NCI-H524 treated with DMSO at 0.1 percent for 48 hours (cell line): ENCODE measurements at places on chromosomes 12 and 14.

DNA sequence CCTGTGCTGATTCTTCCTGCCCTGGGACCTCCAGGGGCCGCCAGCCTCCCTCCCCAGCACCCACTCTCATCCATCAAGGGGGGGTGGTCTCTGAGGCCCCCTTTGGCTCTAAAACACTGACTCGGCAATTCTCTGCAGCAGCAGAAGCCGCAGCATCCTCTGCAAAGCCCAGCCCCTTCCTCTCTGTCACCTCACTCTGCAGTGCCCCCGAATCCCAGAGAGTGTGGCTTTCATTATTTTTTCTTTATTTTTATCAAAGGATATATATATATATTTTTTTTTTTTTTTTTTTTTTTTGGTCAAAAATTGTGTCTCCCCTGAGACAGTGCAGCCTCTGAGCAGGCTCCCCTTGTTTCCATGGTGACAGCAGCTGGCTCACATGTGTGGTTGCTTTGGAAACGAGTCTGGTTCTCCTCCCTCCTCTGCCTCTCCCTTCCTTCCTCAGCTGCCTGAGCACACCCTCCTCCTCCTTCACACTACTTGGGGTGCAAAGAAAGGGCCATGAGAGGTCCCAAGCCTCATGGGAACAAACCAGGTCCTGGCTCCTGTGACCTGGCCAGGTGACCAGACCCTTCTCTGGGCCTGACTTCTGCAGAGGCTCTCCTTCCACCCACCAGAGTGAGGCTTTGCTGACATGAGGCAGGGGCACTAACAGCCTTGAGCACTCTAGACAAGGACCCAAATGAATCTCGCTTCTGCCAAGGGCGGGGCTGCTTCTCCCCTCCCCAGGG is 100.5 kb downstream of the LRRC74A start:
- no peak for DNase-seq

DNA sequence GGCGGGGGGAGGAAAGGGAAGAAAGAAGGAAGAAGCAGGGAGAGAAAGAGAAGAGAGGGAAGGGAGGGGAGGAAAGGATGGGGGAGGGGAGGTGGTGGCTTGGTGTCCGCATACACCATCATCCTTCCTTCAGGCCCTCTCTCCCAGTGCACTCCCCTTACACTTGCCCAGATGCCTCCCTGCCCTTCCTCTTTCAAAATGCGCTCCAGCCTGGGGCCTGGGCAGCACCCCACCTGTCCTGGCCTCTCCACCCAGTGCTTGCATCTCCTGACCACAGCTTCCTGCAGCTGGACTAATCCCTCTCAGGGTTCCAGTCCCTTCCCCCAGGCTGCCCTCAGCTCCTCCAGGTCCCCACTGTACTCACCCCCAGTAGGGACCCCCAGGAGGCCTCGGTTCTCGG is 12.6 kb upstream of the DIO3 start:
- no peak for DNase-seq

GRCh38 chr14:98085751-98086150 is 1186.2 kb downstream of the BCL11B start:
- no peak for DNase-seq

DNA sequence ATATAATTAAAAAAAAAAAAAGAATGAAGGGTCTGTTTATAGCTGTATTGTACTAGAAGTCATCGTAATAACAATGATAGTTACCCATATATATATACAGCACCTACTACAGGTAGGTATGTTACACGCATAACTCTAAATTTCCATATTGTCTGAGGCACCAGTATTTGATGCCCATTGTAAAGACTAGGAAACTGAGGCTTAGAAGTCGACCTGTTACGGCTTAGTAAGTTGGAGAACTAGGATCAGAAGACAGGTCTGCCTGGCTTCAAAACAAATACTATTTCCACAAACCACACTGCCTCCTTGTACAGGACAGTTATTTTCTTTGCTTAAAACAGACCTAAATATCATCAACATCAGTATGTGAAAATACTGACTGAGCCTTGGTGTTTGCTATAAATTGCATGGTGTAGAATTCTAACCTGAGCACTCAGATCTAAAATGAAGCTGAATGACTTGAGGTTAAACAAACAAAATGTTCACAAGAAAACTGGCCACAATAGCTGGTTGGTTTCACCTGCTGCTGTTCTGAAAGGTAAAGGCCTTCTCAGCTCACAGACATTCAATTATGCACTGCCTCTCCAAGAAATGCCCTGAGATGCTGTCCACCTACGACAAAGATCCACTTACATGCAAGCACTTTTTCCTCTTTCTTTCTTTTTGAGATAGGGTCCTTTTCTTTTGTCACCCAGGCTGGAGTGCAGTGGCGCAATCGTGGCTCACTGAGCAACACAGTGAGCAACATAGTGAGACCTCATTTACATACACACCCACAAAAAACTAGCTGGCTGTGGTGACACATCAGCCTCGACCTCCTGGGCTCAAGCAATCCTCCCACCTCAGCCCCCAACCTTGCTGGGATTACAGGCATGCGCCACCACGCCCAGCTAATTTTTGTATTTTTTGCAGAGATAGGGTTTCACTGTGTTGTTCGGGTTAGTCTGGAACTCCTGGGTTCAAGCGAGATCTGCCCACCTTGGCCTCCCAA is 35.7 kb downstream of the SSH1 start:
- DNase-seq: no peak

GRCh38 chr12:125184213-125184967 is 119.2 kb downstream of the AACS start:
- no peak for DNase-seq

- no peak for DNase-seq
Observed at GRCh38 chr12:130477701-130478100, 140.0 kb downstream of the PIWIL1 start.

DNA sequence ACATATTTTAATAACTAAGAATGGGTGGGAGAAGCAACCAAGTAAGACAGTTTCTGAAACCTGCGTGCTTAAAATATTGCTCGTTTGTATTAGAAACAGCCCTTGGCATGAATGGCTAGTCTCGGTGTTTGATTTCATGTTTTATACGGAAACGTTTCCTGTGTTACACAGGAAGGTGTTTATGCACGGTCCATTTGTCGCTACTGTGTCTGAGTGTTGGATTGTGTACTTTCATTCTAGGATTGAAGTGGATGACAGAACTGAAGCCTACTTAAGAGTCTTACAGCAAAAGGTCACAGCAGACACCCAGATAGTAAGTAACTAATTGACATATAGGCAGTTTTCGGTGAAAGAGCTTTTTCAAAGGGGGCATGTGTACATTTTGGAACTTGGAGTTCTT is 19.6 kb downstream of the PIWIL1 start:
- no peak for DNase-seq

DNA sequence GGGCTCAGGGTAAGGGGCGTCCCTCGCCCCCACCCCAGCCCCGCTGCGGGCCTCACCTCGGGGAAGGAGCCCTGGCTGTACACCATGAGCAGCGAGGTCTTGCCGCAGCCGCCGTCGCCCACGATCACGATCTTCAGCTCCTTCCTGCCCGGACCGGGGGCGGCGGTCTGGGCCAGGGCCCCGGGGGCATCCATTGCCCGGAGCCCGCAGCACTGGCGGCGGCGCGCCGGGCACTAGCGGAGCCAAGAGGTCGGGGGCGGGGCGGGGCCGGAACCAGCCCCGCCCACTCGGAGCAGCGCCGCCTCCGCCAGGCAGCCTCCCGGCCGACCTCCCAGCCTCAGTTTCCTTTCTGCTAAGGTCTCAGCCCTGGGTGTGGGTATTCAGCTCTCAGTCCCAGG is at the start of gene RHOF:
Gene RHOF, minus strand, starts transcription at position 249 of the 398 bp plus-strand sequence. Its CDS starts 55 bp downstream, at position 194.
- DNase-seq: no peak
